Camera-type eye (tissue), 1 donor: ENCODE measurements at places on chromosomes 11 and 22. TPM values are rescaled to one million over a fixed set of nuclear protein-coding genes. Genes with fewer than 3 reads are reported as not detected.

TIMP3 gene
- 237 TPM for total RNA-seq

GRAMD1B gene
- 92.0 TPM for total RNA-seq

PARVG gene
- total RNA-seq, result 5.8 TPM

CRELD2 gene
- 24.4 TPM for total RNA-seq

SIDT2 gene
- total RNA-seq, result 24.1 TPM

RFPL2 gene
- total RNA-seq, result not detected

CDC42EP1 gene
- 19.0 TPM for total RNA-seq

NLRP6 gene
- total RNA-seq, result 0.22 TPM

SPECC1L gene
- total RNA-seq, result 77.6 TPM
